ENCODE measurements at places on chromosomes 6 and 20.

DNA sequence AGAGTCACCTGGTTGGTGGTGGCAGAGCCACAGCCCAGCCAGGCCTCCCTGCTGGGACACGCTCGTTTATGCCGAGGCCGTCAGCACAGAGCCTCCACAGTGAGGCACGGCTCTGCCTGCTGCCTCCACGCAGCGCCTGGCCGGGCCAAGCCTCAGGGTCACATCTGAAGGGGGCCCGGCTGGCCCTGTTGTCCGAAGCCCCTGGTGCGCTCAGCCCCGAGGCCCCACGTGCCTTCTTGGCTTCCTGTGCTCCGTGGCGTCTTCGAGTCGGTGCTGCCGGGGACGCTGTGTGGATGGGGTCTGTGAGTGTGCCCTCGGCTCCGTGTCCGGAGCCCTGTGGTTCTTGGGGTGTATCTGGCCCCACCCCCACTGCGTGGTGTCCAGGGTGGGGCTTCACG lies 10.4 kb upstream of the TNFRSF6B start:
- no peak for DNase-seq

- no peak for DNase-seq
These were observed 124.1 kb downstream of the CBLN4 start for GRCh38 chr20:55881204-55881603.

DNA sequence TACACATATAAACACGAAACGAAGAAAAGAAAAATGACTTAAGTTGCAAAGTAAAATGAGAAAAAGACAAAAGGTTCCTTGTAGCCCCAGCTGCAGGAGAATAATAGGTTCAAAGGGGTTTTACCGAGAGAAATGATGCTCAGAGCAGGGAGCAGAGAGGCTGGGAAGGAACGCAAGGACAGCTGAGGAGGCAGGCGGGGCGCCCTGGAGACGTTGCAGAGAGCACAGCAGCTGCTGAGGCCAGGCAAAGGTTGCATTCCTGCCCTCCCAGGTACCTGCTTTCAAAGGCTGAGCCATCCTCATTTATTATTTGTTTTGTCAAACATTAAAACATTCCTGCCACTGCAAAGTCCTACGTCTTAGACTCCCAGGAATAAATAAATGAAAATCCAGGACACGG lies 16.2 kb upstream of the VAPB start:
- DNase-seq, result no peak

DNA sequence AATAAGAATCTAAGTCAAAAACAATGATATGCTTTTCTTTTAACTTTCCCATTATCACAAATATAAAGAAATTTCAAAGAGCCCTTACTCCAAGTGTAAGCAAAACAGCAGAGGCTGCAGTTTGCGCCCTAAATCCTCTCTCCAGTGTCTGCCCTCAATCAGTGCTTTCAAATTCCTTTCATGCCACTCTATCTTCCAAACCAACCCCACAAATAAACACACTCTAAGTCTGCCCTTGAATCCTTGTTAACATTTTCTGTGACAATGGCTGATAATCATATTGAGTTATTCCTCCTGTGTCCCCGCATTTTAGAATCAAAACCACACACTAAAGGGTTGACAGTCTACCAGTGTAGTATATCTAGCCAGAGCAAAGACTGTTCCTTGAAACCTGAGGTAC lies 317.9 kb upstream of the MARCKS start:
- DNase-seq, result no peak

DNA sequence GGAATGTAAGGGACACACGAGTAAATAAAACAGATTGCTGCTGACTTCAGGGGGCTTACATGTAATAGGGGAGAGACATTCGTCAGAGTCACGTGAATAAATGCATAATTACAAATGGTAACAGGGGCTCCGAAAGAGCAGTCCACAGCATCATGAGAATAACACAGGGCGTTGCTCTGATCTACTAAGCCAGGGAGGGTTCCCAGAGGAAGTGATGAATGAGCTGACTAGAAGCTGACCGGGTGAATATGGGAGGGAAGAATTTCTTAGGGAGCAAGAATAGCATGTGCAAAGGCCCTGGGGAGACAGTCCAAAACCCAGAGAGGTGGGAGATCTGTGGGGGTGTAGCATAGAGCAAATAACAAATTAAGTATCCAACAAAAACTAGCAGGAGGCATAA lies 2.4 kb downstream of the BPI start:
- no peak for DNase-seq

DNA sequence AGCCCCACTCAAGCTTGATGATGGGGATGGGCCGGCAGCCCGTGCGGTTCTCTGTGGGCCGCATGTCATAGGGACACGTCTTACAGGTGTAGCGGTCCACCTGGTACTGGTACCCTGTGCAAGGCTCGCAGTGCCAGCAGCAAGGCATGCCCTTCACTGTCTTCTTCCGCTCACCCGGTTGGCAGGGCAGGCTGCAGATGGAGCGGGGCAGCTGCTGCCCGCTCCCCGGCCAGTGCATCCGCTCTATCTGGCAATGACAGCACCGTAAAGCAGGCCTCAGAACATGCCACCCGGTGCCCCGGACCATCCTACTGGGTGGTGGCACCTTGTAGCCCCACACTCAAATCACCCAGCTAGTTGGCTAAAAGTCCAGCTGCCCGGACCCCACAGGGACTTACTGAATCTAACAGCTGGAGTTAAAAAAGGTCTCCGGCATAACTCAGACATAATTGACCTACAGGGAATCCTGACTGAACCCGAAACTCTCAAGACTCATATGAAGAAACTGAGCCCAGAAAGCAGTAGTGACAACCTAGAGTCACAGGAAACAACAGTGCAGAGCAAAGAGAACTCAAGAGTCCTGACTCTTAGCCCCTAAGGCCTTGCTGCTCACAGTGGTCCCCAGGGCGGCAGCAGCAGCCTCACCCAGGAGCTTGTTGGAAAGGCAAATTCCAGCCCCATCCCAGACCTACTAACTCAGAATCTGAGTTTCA lies 109.4 kb downstream of the GRM4 start:
- no peak for DNase-seq

DNA sequence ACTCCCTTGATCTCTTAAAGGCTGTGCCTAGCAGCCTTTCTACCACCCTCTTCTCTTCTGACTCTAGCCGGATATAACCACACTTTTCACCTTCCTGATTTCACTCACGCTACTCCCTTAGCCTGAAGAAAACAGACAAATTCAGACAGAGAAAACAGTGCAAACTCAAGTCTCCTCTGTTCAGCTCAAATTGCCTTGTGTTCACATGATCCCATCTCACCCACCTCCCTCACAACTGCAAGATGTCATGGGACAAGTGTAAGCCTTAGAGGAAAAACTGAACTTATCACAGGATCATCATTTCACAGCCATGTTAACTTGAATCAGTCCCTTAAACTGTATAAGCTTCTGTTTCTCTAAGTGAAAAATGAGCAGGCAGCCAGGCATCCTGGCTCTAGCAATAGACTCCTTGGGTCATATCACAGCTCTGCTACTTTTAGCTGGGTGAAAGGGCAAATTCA lies 66.5 kb upstream of the TENT5A start:
- DNase-seq, result no peak

GRCh38 chr6:14807971-14808370 lies 437.9 kb upstream of the JARID2 start:
- no peak for DNase-seq

DNA sequence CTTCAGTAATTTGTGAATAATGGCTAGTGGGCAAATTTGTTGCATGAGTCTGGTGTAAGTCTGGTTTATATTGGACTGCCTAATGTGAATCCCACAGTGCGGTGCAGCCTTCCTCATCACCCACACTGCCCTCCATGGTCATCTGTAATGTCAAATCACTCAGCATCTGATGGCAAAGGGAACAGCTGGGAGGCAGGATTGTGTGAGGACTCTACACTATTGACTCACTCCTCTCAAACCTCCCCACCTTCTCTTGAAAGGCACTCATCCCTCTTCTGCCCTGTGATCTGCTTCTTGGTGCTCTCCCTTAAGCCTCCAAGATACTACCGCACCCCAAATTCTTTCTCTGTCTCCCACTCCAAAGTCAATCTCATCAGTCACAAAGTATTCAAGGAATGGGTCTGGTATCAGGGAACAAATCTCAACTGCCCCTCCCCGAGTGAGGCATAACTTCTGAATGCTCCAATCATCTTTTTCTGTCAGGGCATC lies 146.0 kb upstream of the BEND6 start:
- DNase-seq, result no peak

DNA sequence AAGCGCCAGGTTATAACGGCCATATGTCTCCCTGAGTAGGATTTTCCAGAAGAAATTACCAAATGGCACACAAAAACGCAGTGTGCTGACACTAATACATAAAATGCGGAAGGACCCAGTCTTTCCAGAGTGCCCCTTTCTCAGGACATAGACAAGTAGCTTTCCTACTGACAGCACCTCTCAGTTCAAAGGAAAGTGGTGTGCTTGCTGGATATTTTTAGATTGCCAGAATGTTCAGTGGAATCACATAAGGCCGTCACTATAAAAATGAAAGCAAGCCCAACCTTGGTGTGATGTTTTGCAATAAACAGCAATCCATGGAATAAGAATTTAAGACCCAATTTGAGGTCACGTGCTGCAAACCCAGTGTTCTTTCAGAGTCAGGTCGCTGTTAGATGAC lies 135.5 kb upstream of the AGPAT4 start:
- no peak for DNase-seq

- no peak for DNase-seq
These were observed 515.5 kb upstream of the NOX3 start for GRCh38 chr6:155970876-155971708.

- no peak for DNase-seq
These were observed 31.2 kb upstream of the HBS1L start for GRCh38 chr6:135085700-135086413.

- DNase-seq, result no peak
These were observed 224.2 kb downstream of the CLIC5 start for GRCh38 chr6:45791211-45792168.

DNA sequence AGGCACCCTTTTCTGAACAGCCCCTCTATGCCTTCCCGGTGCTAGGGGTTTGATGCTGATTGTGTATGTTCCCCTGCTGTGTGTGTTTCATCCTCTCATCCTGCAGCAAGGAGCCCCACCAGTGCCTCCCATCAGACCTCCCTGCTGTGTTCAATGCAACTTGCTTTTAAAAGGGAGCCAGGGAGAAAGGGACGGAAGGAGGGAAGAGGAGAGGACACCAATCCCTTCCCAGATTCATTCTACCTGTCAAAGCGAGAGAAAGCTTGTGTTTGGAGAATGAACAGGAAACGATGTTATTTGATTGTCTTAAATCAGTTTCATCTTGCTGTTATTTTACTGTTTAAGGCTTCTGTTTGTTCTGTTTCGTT lies 259.2 kb downstream of the ADGB start:
- DNase-seq, result no peak

GRCh38 chr6:110823146-110823545 lies 7.9 kb upstream of the CDK19 start:
- DNase-seq, result no peak

DNA sequence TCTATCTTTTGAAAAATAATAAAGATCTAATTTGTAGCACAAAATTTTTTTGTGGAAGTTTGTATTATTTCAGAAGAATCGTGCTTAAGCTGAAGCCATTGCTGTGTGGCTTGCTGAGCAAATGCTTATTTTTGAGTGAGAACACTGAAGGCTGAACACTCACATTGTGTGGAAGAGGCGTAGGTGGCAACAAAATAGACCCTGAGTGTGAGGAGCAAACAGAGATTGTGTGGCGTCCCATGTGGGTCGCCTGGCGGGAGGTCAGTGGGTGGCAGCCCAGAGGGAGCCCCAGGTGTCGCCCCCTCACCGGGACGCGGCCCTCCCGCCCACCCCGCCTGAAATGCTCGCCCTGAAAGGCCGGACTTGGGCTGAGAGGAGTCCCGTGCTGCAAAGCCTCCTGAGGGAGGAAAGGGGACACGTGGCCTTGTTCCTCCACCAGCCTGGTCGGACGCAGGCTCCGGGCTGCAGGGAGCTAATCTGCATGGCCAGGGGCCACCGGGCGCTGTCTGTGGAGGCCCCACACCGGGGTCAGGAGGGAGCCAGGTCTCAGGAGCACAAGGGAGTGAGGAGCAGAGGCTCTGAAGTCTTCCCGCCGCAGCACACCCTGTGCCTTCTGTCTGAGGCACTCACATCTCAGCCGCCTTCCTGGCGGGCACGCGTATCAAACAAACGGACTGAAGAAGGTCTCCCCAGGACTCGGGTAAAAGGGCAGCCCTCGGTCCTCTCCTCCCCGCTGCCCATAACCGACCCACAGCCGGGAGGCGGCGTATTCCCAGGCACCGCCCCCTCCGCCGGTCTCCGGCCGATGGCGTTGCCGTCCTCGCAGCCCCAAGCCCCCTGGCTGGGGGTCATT lies 15.9 kb downstream of the DDO start:
- DNase-seq, result no peak

DNA sequence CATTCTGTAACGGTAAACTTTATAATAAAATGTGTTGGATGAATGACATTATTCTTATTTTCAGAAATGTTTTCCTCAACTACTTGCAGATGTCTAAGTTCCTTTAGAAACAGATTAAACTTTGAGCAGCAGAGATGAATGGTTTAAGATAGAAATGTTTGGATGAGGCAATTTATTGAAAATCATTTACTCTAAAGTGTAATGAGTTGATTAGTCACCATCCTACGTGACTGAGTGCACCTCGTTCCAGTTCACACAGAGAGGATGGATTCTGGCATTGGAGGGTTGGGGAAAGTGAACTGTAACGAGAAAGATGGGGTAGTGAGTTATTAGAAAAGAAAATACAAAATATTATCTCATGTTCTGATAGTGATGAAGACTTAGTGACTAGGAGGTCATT lies 28.7 kb downstream of the SMPDL3A start:
- DNase-seq, result no peak

GRCh38 chr20:38260025-38260377 lies 534 bp downstream of the KIAA1755 start:
- DNase-seq, result no peak

GRCh38 chr6:129195643-129196042 lies 312.7 kb downstream of the LAMA2 start:
- DNase-seq, result no peak

GRCh38 chr6:157090736-157091135 lies 232.6 kb downstream of the TMEM242 start:
- DNase-seq, result no peak

GRCh38 chr6:20349225-20349624 lies 52.5 kb upstream of the E2F3 start:
- no peak for DNase-seq

- no peak for DNase-seq
These were observed 11.0 kb downstream of the HRH3 start for GRCh38 chr20:62208795-62209755.

- DNase-seq, result no peak
These were observed 29.5 kb upstream of the ADGRF1 start for GRCh38 chr6:47071681-47072080.

GRCh38 chr6:130811932-130812331 lies 15.3 kb upstream of the SMLR1 start:
- DNase-seq, result no peak

DNA sequence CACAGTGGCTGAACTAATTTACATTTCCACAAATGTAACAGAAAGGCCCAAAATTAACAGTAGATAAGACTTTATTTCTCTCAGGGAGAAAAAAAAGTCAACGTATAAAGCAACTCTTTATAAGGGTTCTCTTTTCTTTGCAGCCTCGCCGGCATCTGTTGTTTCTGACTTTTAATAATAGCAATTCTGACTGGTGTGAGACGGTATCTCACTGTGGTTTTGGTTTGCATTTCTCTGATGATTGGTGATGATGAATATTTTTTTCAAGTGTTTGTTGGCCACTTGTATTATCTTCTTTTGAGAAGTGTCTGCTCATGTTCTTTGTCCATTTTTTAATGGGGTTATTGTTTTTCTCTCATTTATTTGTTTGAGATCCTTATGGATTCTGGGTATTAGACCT lies 27.2 kb upstream of the FKBP1A start:
- no peak for DNase-seq

GRCh38 chr6:39087197-39087596 lies 27.8 kb downstream of the SAYSD1 start:
- no peak for DNase-seq
